Muscle of leg (tissue), 16 donors: ENCODE measurements at places on chromosomes 16 and 17.

GRCh38 chr17:66649818-66650543 lies 184.9 kb upstream of the CACNG5 start:
- H3K27me3 ChIP-seq, result no peaks in the 10 kb centered on the region
- DNase-seq, result no peak
- peaks cover 11% of the 10 kb centered on the region for H3K4me1 ChIP-seq
- H3K36me3 ChIP-seq, result no peaks in the 10 kb centered on the region

- no peaks in the 10 kb centered on the region for H3K27me3 ChIP-seq
- H3K27ac ChIP-seq, result no peak overlapping the region
- no peaks in the 10 kb centered on the region for H3K36me3 ChIP-seq
- no peaks in the 10 kb centered on the region for H3K4me1 ChIP-seq
- DNase-seq, result no peak
Observed at GRCh38 chr17:70047619-70048419, 27.2 kb upstream of the KCNJ16 start.

GRCh38 chr16:1057252-1057932 lies 15.2 kb upstream of the SSTR5 start:
- no peak for DNase-seq
- H3K36me3 ChIP-seq, result no peaks in the 10 kb centered on the region

DNA sequence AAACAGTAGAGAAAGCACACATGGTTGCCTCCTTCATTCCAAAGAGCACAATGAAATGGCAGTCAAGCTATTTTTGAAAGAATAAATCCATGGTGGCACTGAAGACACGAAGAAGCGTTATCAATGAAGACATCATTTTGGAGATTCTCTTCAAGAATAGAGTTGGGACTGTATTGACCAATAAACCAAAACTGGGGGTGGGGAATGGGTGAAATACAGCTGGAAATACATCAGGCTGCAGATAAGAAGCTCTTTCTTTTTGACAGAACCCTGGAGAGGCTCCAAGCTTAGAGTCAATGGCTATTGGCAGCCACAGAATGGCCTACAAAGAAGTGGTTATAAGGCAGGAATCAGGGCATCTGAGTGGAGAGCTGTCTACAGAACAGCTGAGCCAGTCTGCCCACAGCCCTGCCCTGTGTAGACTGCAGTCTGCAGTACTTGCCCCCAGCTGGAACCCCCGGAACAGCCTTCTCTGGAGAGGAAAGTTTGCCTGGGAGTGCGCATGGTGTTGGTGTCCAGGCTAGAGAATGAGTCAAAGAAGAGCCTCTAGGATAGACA lies 100.4 kb downstream of the STX8 start:
- no peak overlapping the region for H3K4me3 ChIP-seq
- no peaks in the 10 kb centered on the region for H3K27me3 ChIP-seq
- DNase-seq, result peak; percentile 25
